ENCODE measurements at places on chromosomes 4 and X.

GRCh38 chr4:37990731-37991245 is 30.6 kb downstream of the PTTG2 start:
- no peak for DNase-seq

DNA sequence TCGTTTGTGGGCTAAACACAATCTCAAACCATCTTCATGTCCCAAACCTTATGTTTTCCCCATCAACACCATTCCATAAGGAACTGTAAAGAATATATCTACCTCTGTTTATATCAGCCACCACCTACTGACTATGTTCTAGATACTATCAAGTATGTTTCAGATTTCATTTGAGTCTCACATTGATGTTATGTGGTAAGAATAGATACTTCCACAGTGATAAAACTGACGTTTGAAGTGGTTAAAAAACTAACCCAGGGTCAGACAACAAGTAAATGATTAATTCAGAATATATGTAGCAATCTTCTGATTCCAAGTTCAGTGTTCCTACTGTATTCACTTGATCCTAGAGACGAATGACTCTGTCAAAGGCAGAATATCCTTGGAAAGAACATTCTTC is 156.8 kb upstream of the RASGEF1B start:
- no peak for DNase-seq

- no peak for DNase-seq
These were observed 116.1 kb downstream of the PDLIM5 start for GRCh38 chr4:94567811-94568210.

- DNase-seq = no peak
These were observed 17.4 kb downstream of the CD40LG start for GRCh38 chrX:136665258-136665900.

DNA sequence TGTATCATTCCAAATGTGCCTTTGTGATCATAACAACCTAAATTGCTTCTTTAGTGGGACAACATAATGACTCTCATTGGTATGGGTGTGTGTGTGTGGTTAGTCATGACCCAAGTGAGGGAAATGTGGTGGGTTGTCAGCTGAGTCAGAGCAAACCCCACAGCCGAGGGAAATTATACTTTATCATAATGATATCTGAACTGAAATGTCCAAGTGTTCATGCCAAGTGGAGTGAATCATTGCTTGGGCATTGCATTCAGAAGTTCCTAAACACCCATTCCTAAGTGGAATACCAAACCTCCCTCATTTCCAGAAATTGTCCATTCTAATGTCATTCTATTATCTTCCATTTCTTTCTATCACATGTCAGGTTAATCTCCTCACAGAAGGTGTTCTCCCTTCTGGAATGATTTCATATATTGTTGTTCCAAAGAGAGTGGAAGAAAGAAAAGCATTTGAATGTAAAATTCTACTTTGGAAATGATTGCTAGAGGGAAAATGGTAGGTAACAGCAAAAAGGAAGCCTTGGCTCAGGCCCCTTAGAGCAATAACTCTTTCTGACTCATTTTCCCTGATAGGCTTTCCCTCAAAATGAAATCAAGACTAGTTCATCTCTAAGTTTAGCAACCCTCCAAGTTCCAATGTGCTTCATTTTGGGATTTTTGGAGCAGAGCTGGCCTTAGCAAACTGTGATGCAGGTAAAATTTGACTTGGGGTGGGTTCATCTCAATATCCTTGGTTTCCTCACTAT is 230.7 kb upstream of the KCNIP4 start:
- no peak for DNase-seq

DNA sequence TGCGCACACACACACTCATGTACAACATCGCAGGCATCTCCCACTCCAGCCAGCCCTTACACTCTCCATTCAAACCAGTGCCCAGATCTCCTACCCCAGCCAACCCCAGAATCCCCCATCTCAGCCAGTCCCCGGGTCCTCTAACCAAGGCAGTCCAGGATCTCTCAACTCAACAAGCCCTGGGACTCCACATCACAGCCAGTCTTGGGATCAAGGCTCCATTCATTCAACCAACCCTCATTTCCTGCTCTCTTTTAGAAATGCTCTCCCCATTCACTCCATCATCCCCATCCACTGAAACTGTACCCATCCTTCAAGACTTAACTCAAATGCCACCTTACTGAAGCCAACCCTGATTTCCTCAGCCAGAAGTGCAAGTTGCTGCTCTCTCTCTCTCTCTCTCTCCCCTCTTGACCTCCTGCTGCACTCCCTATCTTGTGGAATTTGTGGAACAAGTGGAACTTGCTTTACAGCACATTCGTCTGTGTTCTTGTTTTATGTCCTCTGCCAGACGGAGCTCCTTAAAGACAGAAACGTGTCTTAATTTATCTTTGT is 40.6 kb upstream of the IQSEC2 start:
- no peak for DNase-seq

- peak; percentile 65 for DNase-seq
These were observed 360.1 kb upstream of the ZCCHC13 start for GRCh38 chrX:73943693-73944562.

DNA sequence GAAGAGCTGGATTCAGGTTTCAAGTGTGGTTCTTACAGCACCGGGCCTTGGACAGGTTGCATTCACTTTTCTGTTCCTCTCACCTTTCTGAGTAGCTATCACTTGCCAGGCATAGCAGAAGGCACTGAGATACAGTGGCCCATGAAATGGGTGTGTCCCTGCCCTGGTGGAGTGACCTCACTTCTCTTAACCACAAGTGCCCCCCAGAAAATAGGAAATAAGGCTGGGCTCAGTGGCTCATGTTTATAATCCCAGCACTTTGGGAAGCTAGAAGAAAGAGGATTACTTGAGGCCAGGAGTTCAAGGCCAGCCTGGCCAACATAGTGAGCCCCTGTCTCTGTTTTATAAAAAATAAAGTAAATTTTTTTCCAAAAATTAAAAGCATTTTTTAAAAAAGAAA is 101.7 kb upstream of the KIT start:
- DNase-seq = no peak

Measured in DMS153 (cell line).